ENCODE measurements at places on chromosomes 12 and 14.

GRCh38 chr12:80162177-80162576 lies 62.8 kb downstream of the OTOGL start:
- DNase-seq: no peak
- H3K27ac ChIP-seq: no peak overlapping the region
- no peaks in the 10 kb centered on the region for H3K27me3 ChIP-seq
- H3K36me3 ChIP-seq: no peaks in the 10 kb centered on the region

GRCh38 chr14:100834794-100835547 lies 9.1 kb downstream of the MEG3 start:
- H3K27ac ChIP-seq: no peak overlapping the region
- no peaks in the 10 kb centered on the region for H3K4me1 ChIP-seq
- H3K36me3 ChIP-seq: no peaks in the 10 kb centered on the region
- no peak overlapping the region for H3K4me3 ChIP-seq
- H3K27me3 ChIP-seq: peaks cover 6% of the 10 kb centered on the region

- no peaks in the 10 kb centered on the region for H3K36me3 ChIP-seq
- H3K4me1 ChIP-seq: no peaks in the 10 kb centered on the region
- H3K27me3 ChIP-seq: no peaks in the 10 kb centered on the region
Measured at GRCh38 chr14:97851428-97851995, 1054.3 kb downstream of the VRK1 start.

- no peaks in the 10 kb centered on the region for H3K27me3 ChIP-seq
- H3K36me3 ChIP-seq: no peaks in the 10 kb centered on the region
Measured at GRCh38 chr14:68623307-68623706, 169.6 kb downstream of the ZFP36L1 start.

DNA sequence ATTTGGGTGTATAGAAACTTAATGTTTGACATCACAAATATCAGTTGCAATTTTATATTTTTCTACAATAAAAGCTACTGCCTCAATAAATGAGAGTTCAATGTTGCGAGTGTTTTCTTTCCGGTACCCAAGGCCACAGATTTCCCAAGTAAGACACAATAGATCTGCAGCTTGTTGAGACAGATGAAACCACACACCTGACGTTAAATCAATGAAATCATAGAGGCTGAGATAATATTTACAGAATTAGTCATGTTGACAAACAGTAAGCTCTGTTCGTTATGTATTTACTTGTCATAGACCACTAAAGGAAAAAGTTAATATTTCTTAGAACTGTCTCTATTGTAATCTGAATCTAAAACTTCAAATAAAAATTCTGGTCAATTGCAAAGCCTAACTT lies 49.2 kb upstream of the PTHLH start:
- H3K4me3 ChIP-seq: no peak overlapping the region
- no peaks in the 10 kb centered on the region for H3K36me3 ChIP-seq
- no peak for DNase-seq
- no peak overlapping the region for H3K27ac ChIP-seq
- H3K4me1 ChIP-seq: no peaks in the 10 kb centered on the region
- H3K27me3 ChIP-seq: no peaks in the 10 kb centered on the region

DNA sequence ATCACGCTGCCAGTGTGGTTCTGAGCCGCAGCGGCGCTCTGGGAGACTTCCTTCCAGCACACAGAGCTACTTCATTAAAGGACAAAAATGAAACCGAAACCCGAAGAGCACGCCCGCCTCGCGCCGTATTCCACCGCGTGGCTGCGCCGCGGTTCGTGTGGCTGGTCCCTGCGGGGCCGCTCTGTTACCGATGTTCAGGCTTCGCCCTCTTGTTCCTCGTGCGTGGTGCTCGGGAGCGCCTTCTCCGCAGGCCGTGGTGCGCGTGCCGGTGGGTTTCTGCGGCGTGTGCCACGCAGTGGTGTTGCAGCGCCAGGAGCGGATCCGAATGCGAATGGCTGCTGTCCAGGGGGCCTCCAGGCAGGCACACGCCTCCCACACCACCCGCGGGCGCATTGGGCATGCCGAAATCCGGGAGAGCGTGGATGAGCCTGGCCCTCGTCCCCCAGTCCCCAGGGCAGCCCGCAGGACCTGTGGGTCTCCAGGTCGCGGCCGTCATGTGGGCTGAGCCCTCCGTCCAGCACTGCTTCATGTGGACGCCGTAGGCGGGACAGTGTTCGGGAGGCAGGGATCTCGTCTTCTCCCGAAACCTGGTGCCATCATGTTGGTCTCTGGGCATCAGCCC lies 91.2 kb downstream of the ADGRD1 start:
- no peaks in the 10 kb centered on the region for H3K27me3 ChIP-seq
- no peak overlapping the region for H3K27ac ChIP-seq
- H3K4me1 ChIP-seq: no peaks in the 10 kb centered on the region
- H3K4me3 ChIP-seq: no peak overlapping the region
- no peak for DNase-seq
- no peaks in the 10 kb centered on the region for H3K36me3 ChIP-seq

DNA sequence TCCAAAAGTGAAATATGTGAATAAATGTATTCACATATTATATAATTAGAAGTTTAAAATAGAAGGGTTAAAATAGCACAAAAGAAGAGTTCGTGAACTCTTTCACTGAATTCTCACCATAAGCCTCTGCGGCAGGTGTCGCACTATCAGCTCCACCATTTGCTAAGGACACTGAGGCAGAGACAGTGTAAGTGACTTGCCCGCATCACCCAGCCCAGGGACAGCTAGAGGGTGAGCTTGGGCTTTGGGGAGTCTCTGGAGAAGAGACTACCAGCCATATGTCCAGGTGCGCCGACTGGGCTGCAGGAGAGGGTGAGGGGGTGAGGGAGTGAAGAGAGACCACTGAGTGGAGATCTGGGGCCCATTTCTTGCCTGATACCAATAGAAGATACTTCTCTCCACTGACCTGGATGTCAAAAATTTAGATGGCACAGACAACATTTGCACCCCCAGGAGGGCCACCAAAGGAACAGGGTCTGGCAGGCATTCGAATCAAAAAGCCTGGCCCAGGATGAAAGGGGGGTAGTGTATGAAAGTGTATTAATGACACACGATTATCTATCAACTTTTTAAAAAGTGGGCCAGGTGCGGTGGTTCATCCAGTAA lies 28.5 kb downstream of the FAIM2 start:
- no peaks in the 10 kb centered on the region for H3K27me3 ChIP-seq
- H3K4me1 ChIP-seq: no peaks in the 10 kb centered on the region
- no peak overlapping the region for H3K27ac ChIP-seq
- DNase-seq: no peak
- no peak overlapping the region for H3K4me3 ChIP-seq
- H3K36me3 ChIP-seq: no peaks in the 10 kb centered on the region

Measured in effector memory CD4-positive, alpha-beta T cell (primary cell).